Activated naive CD4-positive, alpha-beta T cell treated with anti-CD3 and anti-CD28 coated beads, Interleukin-2, amount 50 U/mL, for 72 hours (primary cell): ENCODE measurements at places on chromosomes 5 and 9.

- DNase-seq, result no peak
These were observed 324.5 kb downstream of the ARHGEF28 start for GRCh38 chr5:73950441-73950873.

DNA sequence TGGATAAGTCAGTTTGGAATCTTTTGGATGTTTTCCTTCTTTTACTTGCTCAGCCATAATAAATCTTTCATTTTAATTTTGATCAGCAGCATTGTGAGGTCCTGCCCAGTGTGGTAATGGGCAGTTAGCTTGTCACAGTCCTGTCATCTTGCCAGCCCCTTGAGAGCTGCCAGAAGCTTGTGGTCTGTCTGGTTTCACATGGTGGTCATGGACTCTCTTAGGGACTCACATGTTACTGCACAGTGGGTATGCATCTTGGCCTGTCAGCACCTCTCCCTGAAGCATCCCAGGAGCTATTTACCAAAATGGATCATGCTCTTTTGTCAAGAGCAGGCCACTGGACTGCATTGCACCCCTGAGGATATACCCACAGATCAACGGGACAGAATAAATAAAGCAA is 60.3 kb downstream of the DAPK1 start:
- no peak for DNase-seq

DNA sequence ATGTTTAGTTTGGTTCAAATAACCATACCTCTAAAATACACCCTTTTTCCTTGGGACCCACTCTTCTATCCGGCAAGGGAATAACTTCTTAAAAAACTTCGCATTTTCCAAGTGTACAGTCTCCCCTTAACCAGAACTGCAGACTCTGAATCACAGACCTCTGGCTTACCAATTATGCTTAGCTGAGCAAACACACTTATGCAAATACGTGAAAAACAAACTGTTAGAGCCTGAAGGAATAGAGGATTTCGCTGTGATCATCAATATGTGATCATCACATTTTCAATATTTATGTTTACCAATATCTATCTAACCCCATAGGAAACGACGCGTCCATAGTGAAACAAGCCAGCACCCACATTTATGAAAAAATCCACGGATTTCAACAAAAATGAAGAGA is 1.3 kb downstream of the LPAR1 start:
- no peak for DNase-seq

- no peak for DNase-seq
These were observed 10.8 kb upstream of the CPLX2 start for GRCh38 chr5:175860531-175861045.
